ENCODE measurements at places on chromosomes 12 and 14.

GRCh38 chr14:88493392-88494185 lies 61.2 kb downstream of the PTPN21 start:
- DNase-seq, result no peak

GRCh38 chr12:25811656-25812126 lies 146.8 kb upstream of the RASSF8 start:
- no peak for DNase-seq

GRCh38 chr14:32412103-32412502 lies 83.0 kb downstream of the AKAP6 start:
- DNase-seq, result no peak

DNA sequence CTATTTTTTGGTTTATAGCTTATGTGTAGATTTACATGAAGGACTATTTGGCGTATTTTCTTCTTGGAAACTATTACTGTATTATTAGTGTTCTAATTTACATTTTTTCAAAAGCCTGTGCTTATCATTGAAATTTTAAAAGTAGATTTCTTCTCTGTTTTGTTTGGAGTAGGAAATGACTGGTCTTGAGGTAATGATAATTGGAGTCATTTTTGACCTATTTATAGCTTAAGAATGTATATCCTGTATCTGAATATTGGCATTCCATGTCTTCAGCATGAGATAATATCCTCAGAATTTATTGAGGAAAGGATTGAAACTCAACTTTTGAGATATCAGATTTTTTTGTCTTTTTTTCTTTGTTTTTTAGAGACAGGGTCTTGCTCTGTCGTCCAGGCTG lies 193.4 kb downstream of the ERC1 start:
- DNase-seq, result no peak

GRCh38 chr12:6276956-6277620 lies 33.4 kb upstream of the PLEKHG6 start:
- DNase-seq, result no peak

All from amniotic stem cell (primary cell).